HepG2 (cell line): ENCODE measurements at places on chromosomes 11 and 22. TPM values are rescaled to one million over a fixed set of nuclear protein-coding genes. Genes with fewer than 3 reads are reported as not detected.

- no peak overlapping the region for H3K27ac ChIP-seq
- no peak overlapping the region for H3K4me3 ChIP-seq
- no peaks in the 10 kb centered on the region for H3K27me3 ChIP-seq
- peaks cover 36% of the 10 kb centered on the region for H3K4me1 ChIP-seq
- H3K36me3 ChIP-seq = no peaks in the 10 kb centered on the region
- DNase-seq = no peak
Measured at GRCh38 chr22:29150701-29151100, 55.0 kb upstream of the EMID1 start.

The NXPE4 gene
- total RNA-seq = not detected in 2 replicates

DNA sequence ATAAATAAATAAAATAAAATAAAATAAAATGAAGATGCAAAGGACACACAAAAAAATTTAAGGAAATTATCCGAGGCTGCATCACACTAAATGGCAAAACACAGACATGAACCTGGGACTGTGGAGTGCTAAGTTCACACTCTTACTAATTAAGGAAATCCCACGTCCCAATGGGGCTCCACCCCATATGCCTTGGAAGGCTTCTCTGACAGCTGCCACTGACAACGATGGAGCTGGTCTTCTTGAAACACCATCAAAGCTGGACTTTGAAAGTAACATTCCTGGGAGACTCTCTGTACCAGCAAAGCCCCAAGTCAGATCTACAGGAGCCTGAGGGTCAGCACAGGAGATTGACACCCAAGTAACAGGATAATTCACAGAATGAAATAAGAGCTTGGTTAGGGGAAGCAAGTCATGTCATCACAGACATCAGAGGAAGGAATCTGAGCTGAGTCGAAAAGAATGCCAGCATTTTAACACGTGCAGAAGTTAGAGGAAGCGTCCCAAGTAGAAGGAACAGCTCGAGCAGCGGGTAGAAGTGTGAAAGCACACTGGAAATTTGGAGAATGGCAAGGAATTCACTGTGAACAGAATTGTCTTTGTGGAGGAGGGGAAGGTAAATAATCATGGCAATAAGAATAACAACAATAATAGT, 13.8 kb downstream of the TPST2 start:
- H3K4me1 ChIP-seq = no peaks in the 10 kb centered on the region
- H3K27me3 ChIP-seq = no peaks in the 10 kb centered on the region
- no peak for DNase-seq
- no peaks in the 10 kb centered on the region for H3K36me3 ChIP-seq

GRCh38 chr11:61531044-61531443, 22.5 kb downstream of the LRRC10B start:
- no peak for DNase-seq
- H3K27ac ChIP-seq = no peak overlapping the region
- H3K36me3 ChIP-seq = no peaks in the 10 kb centered on the region
- H3K4me3 ChIP-seq = no peak overlapping the region

- peaks cover 45% of the 10 kb centered on the region for H3K4me1 ChIP-seq
- H3K4me3 ChIP-seq = no peak overlapping the region
- no peaks in the 10 kb centered on the region for H3K36me3 ChIP-seq
- no peak overlapping the region for H3K27ac ChIP-seq
Measured at GRCh38 chr11:12050470-12051286, 42.3 kb upstream of the DKK3 start.

The TST gene
- total RNA-seq = 44.1 and 44.6 TPM in 2 replicates

DNA sequence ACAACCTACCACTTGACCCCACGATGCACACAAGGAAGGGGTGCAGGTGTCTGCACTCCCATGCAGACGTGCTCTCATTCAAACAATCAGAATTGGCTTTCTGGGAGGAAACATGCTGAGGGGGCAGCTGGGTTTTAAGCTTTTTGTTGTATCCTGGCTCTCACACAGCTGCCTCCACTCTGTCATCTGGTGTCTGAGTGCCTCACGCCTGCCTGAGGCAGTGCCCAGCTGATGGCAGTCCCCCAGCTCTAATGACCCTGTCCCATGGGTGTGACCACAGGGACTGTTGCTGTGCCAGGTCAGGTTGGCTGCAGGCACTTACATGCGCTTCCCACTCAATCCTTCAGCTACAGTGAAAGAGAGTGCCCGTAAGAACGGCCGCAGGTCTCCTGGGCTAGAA, 53.7 kb downstream of the ARFGAP3 start:
- peaks cover 80% of the 10 kb centered on the region for H3K4me1 ChIP-seq
- no peak overlapping the region for H3K4me3 ChIP-seq
- H3K36me3 ChIP-seq = peaks cover 41% of the 10 kb centered on the region
- no peak for DNase-seq

The TMPRSS6 gene
- 1.5 and 4.2 TPM in 2 replicates for total RNA-seq

The C11orf42 gene
- not detected in 2 replicates for total RNA-seq

GRCh38 chr22:46465345-46465720, 72.1 kb downstream of the CELSR1 start:
- H3K27me3 ChIP-seq = peaks cover 2% of the 10 kb centered on the region
- H3K4me1 ChIP-seq = peaks cover 7% of the 10 kb centered on the region; the same call in 1 of the 2 replicates
- H3K4me3 ChIP-seq = no peak overlapping the region
- no peak overlapping the region for H3K27ac ChIP-seq
- DNase-seq = no peak
- H3K36me3 ChIP-seq = no peaks in the 10 kb centered on the region

DNA sequence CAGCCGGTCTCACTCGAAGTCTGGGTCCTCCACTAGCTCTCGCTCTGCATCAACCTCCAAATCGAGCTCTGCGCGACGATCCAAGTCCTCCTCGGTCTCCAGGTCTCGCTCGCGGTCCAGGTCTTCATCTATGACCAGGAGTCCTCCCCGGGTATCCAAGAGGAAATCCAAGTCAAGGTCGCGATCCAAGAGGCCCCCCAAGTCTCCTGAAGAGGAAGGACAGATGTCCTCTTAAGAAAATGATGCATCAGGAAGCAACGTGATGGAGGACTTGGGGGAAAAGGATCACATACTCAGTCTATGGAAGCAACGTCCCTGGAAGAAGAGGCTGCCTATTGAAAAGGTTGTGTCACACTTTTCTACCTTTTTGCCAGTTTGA, 1.1 kb downstream of the SRSF8 start:
- peak overlapping the region; percentile 93 for H3K27ac ChIP-seq
- peaks cover 18% of the 10 kb centered on the region for H3K4me1 ChIP-seq
- H3K4me3 ChIP-seq = peak overlapping the region; percentile 93
- no peaks in the 10 kb centered on the region for H3K36me3 ChIP-seq
- no peaks in the 10 kb centered on the region; the same call in 2 of the 3 replicates for H3K27me3 ChIP-seq
- DNase-seq = no peak

The ABCC8 gene
- not detected in 2 replicates for total RNA-seq

DNA sequence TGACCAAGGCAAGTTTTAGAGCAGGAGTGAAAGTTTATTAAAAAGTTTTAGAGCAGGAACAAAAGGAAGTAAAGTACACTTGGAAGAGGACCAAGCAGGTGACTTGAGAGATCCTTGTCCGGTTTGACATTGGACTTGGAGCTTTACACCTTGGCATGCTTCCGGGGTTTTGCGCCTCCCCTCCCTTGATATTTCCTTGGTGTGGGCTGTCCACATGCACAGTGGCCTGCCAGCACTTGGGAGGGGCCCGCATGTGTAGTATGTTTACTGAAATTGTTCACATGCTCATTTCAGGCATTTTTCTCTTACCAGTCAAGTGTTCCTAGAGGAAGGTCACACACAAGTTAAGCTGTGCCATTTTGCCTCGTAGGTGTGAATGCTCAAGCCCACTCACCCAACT, 19.0 kb upstream of the THRSP start:
- H3K27me3 ChIP-seq = no peaks in the 10 kb centered on the region
- H3K36me3 ChIP-seq = no peaks in the 10 kb centered on the region
- DNase-seq = no peak
- H3K4me3 ChIP-seq = no peak overlapping the region
- peaks cover 68% of the 10 kb centered on the region for H3K4me1 ChIP-seq

DNA sequence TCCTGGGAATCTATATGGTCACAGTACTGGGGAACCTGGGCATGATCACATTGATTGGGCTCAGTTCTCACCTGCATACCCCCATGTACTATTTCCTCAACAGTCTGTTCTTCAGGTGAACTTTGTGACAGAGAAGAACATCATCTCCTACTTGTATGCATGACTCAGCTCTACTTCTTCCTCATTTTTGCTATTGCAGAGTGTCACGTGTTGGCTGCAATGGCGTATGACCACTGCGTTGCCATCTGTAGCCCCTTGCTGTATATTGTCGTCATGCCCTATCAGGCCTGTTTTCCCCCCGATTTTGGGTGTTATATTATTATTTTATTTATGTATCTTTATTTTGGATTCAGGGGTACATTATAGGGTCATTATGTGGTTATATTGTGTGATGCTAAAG, 2.4 kb upstream of the OR8G1 start:
- no peaks in the 10 kb centered on the region; the same call in 1 of the 2 replicates for H3K27me3 ChIP-seq
- H3K4me3 ChIP-seq = no peak overlapping the region
- H3K27ac ChIP-seq = no peak overlapping the region
- no peaks in the 10 kb centered on the region for H3K4me1 ChIP-seq

DNA sequence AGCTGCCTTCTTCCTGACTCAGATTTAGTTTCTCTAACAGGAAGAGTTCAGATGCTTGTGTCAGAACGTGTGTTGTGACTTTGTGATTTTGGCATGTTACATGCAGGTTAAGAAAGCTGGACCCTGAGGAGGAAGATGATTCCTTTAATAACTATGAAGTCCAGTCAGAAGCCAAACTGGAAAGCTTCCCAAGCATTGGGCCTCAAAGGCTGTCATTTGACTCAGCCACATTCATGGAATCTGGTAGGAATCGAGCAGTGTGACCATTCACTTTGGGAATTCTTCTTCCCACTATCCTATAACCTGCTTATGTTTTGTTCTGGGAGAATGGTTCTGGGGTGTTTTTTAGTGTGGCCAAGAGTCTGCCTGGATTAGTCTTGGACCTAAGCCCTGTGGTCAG, 48.0 kb downstream of the CABIN1 start:
- H3K36me3 ChIP-seq = peaks cover 55% of the 10 kb centered on the region
- H3K27ac ChIP-seq = no peak overlapping the region
- DNase-seq = no peak
- no peak overlapping the region for H3K4me3 ChIP-seq

The GRAMD1B gene
- total RNA-seq = not detected in 2 replicates

DNA sequence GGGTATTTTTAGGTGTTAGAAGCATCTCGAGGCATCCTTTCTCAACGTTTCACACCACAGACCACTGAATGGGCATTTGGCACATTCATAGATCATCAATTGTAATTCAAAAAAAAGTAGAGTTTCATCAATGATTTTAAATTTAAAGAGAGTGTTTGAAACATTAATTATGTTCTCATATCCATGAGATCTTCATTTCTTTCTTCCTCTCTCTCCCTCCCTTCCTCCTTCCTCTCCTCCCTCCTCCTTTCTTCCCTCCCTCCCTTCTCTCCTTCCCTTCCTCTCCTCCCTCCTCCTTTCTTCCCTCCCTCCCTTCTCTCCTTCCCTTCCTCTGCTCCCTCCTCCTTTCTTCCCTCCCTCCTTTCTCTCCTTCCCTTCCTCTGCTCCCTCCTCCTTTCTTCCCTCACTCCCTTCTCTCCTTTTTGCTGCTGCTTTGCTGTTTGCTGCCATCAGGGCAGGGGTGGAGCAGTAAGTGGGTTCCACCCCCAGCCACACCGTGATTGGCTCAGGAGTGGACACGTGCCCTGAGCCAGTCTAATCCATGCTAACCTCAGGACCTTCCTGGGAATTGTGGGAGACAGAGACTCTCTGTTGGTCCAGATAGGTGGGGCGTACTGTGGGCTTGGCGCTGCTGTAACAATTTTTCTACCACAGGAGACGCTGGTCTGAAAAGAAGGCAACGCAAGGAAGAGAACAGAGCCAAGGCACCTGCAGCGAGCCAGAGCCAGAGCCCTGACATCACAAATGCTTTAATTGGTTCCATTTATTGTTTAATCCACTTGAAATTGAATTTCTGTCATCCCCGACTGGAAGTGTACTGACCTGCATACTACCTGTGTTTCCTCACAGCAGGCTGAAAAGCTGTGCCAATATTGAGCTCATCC, 33.7 kb upstream of the APOBEC3A start:
- DNase-seq = peak; percentile 88
- peak overlapping the region; percentile 49 for H3K4me3 ChIP-seq
- H3K27me3 ChIP-seq = no peaks in the 10 kb centered on the region
- H3K27ac ChIP-seq = peak overlapping the region; percentile 70
- no peaks in the 10 kb centered on the region for H3K36me3 ChIP-seq

DNA sequence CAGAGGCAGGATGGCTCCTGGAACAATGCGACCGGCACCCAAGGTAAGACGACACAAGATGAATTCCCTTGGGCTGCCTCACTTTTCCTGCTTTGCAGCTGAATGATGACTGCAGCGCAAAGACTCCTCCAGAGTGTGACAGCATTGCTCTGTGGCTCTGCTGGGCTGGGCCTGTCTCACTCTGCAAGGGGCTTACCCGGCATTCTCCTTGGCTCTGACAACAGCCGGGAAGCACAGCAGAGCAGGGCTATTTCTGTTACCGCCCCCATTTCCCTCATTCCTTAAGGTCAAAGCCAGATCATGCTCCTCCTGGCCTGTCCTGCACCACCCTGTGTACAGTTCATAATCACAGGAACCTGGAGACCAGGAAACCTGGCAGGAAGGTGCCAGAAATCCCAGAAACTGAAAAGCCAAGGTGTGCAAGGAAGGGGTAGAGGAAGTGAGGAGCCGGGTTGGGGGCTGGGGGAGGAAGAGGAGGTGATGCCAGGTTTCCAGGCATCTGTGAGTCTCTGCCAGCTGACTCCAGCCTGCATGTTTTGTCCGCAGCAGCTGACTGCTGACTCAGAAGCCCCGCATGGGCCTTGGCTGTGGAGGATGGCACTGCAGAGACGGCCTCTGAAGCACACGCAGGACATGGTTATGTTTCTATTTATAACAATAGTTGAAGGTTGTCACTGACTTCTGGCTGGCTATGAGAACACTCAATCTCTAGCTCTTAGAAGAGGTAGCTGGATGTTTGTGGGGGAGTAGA, 113.6 kb downstream of the MICAL3 start:
- H3K4me3 ChIP-seq = no peak overlapping the region
- peaks cover 7% of the 10 kb centered on the region; the same call in 1 of the 2 replicates for H3K4me1 ChIP-seq
- H3K27ac ChIP-seq = no peak overlapping the region
- no peaks in the 10 kb centered on the region for H3K27me3 ChIP-seq
- H3K36me3 ChIP-seq = peaks cover 7% of the 10 kb centered on the region

GRCh38 chr11:117475716-117476530, 148.3 kb downstream of the CEP164 start:
- no peak for DNase-seq
- H3K36me3 ChIP-seq = no peaks in the 10 kb centered on the region
- H3K4me1 ChIP-seq = no peaks in the 10 kb centered on the region
- no peak overlapping the region for H3K27ac ChIP-seq
- no peaks in the 10 kb centered on the region; the same call in none of the 2 replicates for H3K27me3 ChIP-seq

GRCh38 chr22:31969789-31970489, 25.6 kb downstream of the YWHAH start:
- no peak overlapping the region for H3K27ac ChIP-seq
- H3K36me3 ChIP-seq = no peaks in the 10 kb centered on the region
- peaks cover 29% of the 10 kb centered on the region for H3K4me1 ChIP-seq
- DNase-seq = peak; percentile 61

The SCGB2A2 gene
- total RNA-seq = not detected in 2 replicates
